Hypothalamus (tissue), 51 donors: ENCODE measurements at places on chromosomes 5 and 9.

DNA sequence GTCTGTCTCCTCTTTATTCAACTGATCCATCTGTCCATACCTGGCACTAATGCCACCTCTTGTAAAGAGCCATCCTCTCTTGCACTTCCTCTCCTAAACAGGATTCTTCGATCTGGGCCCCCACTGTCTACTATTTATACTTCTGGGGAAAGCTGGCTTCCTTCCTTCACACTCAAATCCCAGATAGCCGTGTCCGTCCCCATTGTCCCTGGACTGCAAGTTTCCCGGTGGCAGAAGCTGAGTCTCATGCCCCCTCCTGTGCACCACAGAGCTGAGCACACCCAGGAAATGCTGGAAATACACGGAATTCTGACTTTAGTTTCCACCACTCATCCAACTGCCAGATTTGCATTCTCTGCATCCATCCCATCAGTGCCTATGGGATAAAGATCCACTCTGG lies 84.0 kb downstream of the MARCHF11 start:
- no peak for DNase-seq

DNA sequence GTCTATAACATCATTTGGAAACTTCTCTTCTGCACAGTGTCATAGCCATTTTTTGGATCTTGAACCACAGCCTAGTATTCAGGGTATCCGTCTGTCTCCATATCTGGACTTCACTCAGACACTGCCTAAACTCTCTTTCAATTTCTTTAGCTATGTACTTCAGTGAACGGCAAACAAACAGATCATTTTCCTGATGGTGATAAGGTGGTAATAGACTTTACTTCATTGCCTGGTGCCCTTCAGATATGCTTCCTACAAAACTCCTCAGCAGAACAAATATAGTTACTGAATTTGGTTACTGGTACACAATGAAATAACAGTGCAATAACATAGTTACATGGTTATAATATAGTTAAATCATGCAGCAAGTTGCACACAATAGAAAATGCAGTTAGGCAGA lies 348.2 kb downstream of the ZSWIM6 start:
- DNase-seq = no peak

DNA sequence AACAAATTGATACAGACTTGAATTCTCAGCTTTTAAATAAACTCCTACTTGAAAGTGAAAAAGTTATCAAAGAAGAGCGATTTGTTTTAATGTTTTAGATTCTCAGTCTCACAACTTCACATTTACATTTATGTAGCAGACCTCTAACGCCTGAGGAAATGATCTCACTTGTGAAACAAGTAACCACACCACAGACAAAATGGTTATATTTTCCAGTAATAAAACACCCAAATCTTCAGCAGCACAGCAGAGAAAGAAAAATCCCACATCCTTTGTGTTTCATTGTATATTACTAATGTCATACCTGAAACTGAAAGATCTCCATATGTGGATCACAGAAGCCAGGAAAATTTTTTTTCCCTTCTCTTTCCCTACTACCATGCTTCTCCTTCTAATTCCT lies 29.8 kb upstream of the GZMA start:
- no peak for DNase-seq

GRCh38 chr5:126869005-126869451 lies 92.1 kb downstream of the LMNB1 start:
- peak; percentile 41 for DNase-seq

- DNase-seq = no peak
Observed at GRCh38 chr9:128629852-128630545, 26.6 kb downstream of the DYNC2I2 start.

DNA sequence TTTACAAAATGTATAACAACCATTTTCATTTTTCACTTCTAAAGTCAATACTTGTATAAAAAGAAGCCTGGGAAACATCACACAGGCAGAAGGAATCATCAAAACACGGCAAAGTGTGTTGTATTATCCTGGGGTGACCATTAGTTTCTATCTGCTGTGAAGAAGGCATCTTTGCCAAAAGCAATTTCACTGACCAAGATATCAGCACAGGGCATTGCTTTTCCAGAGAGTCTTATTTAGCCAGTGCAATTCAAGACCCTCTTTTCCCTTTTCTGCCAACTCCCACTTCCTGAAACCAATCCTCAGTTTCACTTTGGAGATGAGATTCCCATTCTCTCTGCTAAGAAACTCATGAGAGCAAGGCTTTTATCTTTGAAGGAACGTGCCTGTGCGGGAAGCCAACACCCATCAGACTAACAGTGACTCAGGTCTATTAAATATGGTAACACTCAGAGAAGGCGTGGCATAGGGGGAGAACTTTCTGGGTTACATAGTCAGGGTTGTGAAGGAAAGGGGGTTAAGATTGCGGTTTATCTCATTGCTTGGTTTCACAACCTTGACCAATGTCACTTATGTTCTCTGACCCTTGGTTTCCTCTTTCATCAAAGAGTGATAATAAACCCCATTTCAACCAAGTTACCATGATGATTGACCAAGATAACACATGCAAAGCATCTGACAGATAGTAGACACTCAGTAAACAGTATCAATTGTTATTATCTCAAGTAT lies 666.9 kb upstream of the KLF4 start:
- DNase-seq = no peak

- DNase-seq = no peak
Observed at GRCh38 chr5:142405023-142405422, 80.2 kb upstream of the SPRY4 start.

DNA sequence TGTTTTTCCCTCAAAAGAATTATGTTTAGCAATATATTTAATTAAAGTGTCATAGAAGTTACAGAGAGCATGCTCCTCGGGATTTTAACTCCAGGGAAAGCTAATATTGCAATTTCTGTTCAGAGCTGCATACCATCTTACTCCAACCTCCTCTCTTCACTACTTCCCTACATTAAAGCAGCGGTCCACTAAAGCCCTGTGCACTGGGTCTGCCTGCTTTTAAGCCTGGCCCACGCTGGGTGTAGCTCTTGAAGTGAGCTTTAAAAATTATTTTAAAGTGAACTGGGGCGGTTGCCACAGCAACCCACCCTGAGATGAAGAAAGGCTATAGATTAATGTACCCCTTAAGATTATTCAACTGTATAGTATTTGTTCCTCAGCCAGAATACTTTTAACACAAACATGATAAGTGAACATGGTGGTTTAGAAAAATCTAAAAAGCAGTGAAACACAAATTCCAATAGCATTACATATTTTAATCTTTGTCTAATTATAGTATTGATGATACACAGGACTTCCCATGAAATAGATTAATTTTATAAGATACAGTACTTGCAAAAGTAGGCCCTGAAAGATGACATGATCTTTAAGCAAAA lies 3.9 kb upstream of the MEF2C start:
- peak; percentile 44 for DNase-seq

DNA sequence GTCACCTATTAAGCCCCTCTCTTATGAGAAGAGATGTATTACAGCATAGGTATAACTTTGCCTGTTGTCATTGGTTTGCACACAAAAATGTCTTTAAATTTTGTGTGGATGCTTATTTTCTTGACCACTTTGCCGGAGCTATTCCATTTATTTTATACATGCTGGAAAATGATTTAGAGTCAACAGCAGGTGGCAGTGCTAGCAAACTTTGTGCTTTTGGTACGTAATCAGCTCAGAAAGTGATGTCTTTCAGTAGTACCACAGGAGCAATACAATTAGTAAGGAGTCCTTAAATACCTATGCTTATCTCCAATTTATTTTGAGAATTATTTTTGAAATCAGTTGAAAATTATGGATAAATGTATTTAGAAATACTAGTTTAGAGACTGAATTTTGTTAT lies 19.8 kb upstream of the NUDT12 start:
- DNase-seq = no peak

GRCh38 chr5:133519191-133519590 lies 93.2 kb downstream of the FSTL4 start:
- no peak for DNase-seq

DNA sequence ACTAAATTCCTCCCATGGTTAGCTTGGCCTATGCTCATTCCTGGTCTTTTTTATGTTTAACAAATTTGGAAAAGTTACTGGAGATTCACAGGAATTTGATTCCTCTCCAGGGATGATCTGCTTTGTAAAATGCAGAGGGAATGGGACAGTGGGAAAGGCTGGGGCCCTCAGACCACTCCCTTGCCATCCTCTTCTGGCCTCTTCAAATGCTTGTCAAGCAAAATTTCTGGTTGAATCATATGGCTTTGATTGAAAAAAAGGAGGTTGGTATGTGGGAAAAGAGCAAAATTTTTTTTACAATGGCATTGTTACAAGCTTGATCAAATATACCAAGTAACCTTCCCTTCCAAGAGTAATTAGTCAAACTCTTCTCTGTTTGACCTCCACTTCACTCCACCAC lies 225.1 kb downstream of the PIK3R1 start:
- no peak for DNase-seq

GRCh38 chr9:98080326-98080725 lies 23.8 kb downstream of the NANS start:
- no peak for DNase-seq

GRCh38 chr5:67984546-67984945 lies 231.0 kb upstream of the PIK3R1 start:
- no peak for DNase-seq

- no peak for DNase-seq
Observed at GRCh38 chr5:31106278-31106677, 87.2 kb upstream of the CDH6 start.

GRCh38 chr5:143274952-143275351 lies 128.5 kb downstream of the NR3C1 start:
- no peak for DNase-seq

DNA sequence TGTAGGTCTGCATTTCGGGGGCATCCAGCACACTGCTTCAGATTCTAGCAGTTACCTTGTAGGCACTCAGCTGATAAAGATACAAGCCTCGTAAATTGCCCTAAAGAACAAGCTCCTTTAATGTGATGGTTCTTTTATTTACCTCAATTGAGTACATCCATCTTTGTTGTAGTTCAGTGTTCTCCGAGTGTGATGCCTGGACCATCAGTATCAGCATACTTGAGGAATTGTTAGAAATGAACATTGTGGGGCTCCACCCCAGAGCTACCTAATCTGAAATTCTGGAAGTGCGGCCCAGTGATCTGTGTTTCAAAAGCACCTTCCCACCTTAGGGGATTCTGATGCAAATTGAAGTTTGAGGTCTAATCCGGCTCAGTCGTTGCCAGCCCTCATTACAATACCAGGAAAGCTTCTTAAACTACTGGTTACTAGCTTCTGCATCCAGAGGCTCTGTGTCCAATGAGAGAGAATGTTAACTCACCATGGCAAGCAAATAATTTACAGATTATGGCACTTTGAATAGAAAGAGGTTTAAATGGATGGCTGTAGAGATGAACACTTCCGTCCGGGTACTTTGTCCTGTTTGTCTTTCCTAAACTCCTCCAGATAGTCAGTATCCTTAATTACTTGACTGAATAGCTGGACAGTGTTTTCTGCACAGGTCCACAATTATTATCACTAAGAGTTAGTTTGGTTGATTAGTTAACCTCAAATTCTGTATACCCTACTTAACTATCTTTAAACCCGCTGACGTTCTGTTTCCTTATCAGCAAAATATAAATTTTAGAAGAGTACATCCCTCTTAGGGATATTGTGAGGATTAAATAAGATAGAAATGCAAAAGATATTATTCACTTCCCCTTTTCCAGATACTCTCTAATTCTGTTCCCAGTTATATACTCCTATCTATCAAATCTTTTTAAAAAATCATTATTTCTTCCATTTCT lies 47.9 kb downstream of the RAI14 start:
- no peak for DNase-seq

DNA sequence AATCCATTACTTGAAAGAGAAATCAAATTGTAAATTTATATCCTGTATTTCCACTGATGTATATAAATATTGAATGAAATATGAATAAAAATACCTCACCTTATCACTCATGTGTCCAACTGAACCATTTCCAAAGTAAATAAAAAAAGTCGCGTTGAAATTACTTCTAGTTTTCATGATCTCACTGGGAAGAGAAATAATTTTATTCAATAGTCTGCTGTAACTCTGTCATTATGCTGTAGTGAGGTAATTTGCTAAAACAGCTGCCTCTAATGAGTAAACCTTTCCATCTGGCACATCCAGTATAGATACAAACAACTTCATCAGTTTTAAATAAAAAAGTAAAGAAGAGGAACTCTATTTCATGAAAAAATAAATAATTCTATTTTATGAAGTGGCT lies 611.5 kb downstream of the ZNF608 start:
- no peak for DNase-seq

- DNase-seq = no peak
Observed at GRCh38 chr5:111226556-111226955, 2.4 kb downstream of the CAMK4 start.

DNA sequence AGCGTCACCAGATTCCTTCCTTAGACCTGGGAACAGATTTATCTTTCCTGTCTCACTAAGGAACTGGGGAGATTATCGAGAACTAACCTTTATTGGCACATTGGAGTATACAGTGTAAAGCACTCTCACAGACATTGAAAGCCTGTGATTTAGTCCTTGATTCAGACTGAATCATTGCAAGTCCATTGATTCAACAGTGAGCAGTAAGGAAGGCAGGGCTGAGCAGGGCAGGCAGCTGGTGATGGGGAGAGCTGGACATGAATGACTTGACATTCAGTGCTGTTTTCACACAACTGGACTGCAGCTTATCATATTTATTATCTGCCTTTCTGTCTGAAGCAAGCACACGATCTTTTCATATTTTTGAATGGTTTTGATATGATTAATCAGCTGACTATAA lies 16.2 kb downstream of the ISOC1 start:
- DNase-seq = no peak

- peak; percentile 43 for DNase-seq
Observed at GRCh38 chr9:133406480-133407307, 11.1 kb downstream of the REXO4 start.

DNA sequence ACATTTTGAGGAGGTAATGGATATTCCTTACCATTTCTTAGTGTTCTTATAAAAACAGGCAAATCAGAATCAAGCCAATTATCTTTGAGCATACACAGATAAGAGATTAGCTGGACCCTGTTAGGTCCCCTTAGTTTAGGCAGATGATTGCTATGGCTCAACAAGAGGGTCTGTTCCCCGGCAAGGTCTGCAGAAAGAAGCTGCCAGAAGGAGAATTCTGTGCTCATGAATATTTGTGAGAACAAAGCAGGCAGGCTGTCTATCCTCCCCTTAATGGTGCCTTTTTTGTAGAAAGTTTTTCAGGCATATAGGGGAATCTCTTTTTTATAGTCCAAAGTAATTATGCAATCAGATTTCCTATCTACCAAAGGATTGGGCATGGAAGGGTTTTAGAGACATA lies 27.5 kb downstream of the CAVIN4 start:
- DNase-seq = no peak

- DNase-seq = no peak
Observed at GRCh38 chr5:79456890-79457583, 56.9 kb downstream of the HOMER1 start.

GRCh38 chr5:145775893-145776444 lies 59.2 kb downstream of the PRELID2 start:
- no peak for DNase-seq

DNA sequence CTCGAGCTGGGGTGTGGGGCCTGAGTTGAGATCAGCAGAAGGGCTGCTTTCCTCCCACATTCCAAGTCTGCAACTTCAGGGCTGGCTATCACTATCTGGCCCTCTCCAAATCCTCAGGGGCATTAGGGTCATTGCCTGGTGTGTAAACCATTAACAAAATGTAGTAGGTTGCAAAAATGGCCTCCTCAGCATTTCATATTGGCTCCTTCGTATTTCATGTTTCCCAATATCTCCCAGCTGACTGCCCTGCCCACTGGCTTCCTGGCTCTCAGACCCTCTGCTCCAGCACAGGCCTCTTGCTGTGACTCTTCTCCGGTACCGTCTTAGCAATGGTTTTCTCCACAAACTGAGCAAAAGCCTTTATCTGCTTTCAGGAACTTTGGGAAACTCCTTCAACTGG lies 113.8 kb downstream of the GADD45G start:
- DNase-seq = no peak

GRCh38 chr5:150801117-150801927 lies 22.8 kb downstream of the SMIM3 start:
- no peak for DNase-seq
